Vagina (tissue), 2 donors: ENCODE measurements at places on chromosomes 1 and 21. TPM values are rescaled to one million over a fixed set of nuclear protein-coding genes. Genes with fewer than 3 reads are reported as not detected.
A peak's percentile ranks its signal among the peaks of the same experiment; 100 is the strongest.

The ANGPTL3 gene
- not detected for total RNA-seq

GRCh38 chr1:86515597-86515996 is 31.3 kb upstream of the CLCA4 start:
- H3K27ac ChIP-seq, result no peak overlapping the region
- DNase-seq, result no peak
- H3K36me3 ChIP-seq, result no peaks in the 10 kb centered on the region
- no peaks in the 10 kb centered on the region for H3K4me1 ChIP-seq

- H3K27ac ChIP-seq, result peak overlapping the region; percentile 99
- DNase-seq, result no peak
These were observed 4.2 kb upstream of the PMVK start for GRCh38 chr1:154940651-154941194.

The EFNA4 gene
- total RNA-seq, result 13.8 TPM

- no peaks in the 10 kb centered on the region for H3K36me3 ChIP-seq
- DNase-seq, result no peak
- H3K4me1 ChIP-seq, result no peaks in the 10 kb centered on the region
- H3K27ac ChIP-seq, result no peak overlapping the region
- no peak overlapping the region for H3K4me3 ChIP-seq
- H3K27me3 ChIP-seq, result no peaks in the 10 kb centered on the region
These were observed 97.1 kb upstream of the CACYBP start for GRCh38 chr1:174902531-174903099.

- DNase-seq, result no peak
- H3K27ac ChIP-seq, result no peak overlapping the region
These were observed 152.2 kb downstream of the PEX14 start for GRCh38 chr1:10626791-10627410.

GRCh38 chr1:33836911-33837310 is 27.0 kb upstream of the HMGB4 start:
- no peaks in the 10 kb centered on the region for H3K36me3 ChIP-seq
- no peak for DNase-seq
- no peak overlapping the region for H3K27ac ChIP-seq
- no peaks in the 10 kb centered on the region for H3K4me1 ChIP-seq

DNA sequence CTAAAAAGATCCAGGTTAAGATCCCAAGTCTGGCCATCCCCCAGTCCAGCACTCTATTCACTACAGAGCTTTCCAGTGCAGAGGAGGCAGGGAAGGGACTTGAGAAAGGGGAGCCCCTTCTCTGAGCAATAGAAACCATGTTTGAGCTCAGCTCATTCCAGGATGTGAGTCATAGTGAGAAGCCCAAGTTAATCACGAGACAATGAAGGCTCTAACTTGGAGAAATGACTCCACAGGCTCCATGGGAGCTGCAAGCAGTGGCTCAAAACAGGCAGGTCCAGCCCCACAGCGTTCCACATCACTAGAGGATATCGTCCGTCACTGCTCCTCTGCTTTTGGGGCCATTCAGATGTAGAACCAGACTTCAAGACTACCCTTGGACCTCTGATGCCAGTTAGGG is 59.1 kb downstream of the CAMK2N1 start:
- no peaks in the 10 kb centered on the region for H3K4me1 ChIP-seq
- no peaks in the 10 kb centered on the region for H3K27me3 ChIP-seq
- DNase-seq, result no peak

- H3K36me3 ChIP-seq, result no peaks in the 10 kb centered on the region
- peak overlapping the region; percentile 89 for H3K4me3 ChIP-seq
- peak overlapping the region; percentile 87 for H3K27ac ChIP-seq
These were observed 805 bp downstream of the ZNHIT6 start for GRCh38 chr1:85707267-85707989.

GRCh38 chr1:57844382-57844980 is 420.6 kb upstream of the DAB1 start:
- no peak for DNase-seq
- no peak overlapping the region for H3K4me3 ChIP-seq
- no peaks in the 10 kb centered on the region for H3K36me3 ChIP-seq
- no peaks in the 10 kb centered on the region for H3K27me3 ChIP-seq

GRCh38 chr1:182877842-182878241 is 38.7 kb downstream of the DHX9 start:
- no peak overlapping the region for H3K27ac ChIP-seq
- H3K27me3 ChIP-seq, result no peaks in the 10 kb centered on the region
- no peak overlapping the region for H3K4me3 ChIP-seq
